ENCODE measurements at places on chromosomes 7 and 10. TPM values are rescaled to one million over a fixed set of nuclear protein-coding genes. Genes with fewer than 3 reads are reported as not detected.

Gene PIK3CG
- 12.2 TPM for total RNA-seq

Gene CH25H
- total RNA-seq = 0.40 TPM

Gene HSPA12A
- total RNA-seq = 0.13 TPM

Gene MCM7
- 114 TPM for total RNA-seq

Gene CYP2E1
- total RNA-seq = 0.13 TPM

Gene ACSL5
- total RNA-seq = 22.7 TPM

Gene TBX20
- total RNA-seq = 5.9 TPM

Gene WNT8B
- not detected for total RNA-seq

Gene NME8
- not detected for total RNA-seq

Gene PLXDC2
- 2.9 TPM for total RNA-seq

Gene SMURF1
- total RNA-seq = 20.2 TPM

Gene SRI
- total RNA-seq = 214 TPM

Gene CYP26C1
- 0.33 TPM for total RNA-seq

Gene EPDR1
- total RNA-seq = 4.8 TPM

Gene JAKMIP3
- total RNA-seq = 0.07 TPM

Gene AS3MT
- 1.4 TPM for total RNA-seq
